ENCODE measurements at places on chromosomes 13 and 19.

DNA sequence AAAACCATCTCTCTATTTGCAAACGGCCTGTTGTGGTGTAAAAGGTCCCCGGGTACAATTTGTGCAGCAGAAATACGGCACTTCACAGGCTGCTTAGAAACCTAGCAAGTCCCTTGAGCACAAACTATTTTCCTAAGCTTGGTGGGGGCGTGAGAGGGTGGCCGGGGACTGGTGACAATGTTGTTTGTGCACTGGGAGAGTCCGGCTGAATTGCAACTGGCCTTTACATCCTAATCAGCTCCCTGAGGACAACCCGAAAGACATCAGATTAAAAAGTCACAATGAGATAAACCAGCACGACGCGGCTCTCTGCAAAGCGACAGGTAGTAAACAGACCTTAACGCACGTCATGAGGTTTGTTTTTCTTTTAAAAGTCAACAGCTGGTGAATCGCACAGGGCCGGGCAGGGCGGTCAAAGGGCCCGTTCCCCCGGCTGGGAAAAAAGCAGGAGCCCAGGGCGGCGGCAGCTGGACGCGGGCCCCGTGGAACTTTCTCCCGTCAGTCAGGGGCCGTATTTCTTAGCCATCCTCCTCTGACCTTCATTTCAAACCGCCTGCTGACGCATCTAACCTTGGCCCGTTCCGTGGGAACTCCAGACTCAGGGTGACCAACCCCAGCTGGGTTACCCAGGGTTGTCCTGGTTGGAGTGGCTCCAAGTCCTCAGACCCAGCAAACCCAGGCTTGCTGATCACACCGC is 112.3 kb downstream of the GADD45B start:
- H3K27ac ChIP-seq: peak overlapping the region; percentile 86
- H3K27me3 ChIP-seq: no peaks in the 10 kb centered on the region
- peak; percentile 90 for DNase-seq
- H3K4me1 ChIP-seq: no peaks in the 10 kb centered on the region
- no peaks in the 10 kb centered on the region for H3K36me3 ChIP-seq
- H3K4me3 ChIP-seq: no peak overlapping the region

- no peak overlapping the region for H3K4me3 ChIP-seq
- peaks cover 40% of the 10 kb centered on the region for H3K4me1 ChIP-seq
- H3K36me3 ChIP-seq: peaks cover 9% of the 10 kb centered on the region
- H3K27me3 ChIP-seq: no peaks in the 10 kb centered on the region
Measured at GRCh38 chr19:13976446-13976845, 24.1 kb downstream of the DCAF15 start.

DNA sequence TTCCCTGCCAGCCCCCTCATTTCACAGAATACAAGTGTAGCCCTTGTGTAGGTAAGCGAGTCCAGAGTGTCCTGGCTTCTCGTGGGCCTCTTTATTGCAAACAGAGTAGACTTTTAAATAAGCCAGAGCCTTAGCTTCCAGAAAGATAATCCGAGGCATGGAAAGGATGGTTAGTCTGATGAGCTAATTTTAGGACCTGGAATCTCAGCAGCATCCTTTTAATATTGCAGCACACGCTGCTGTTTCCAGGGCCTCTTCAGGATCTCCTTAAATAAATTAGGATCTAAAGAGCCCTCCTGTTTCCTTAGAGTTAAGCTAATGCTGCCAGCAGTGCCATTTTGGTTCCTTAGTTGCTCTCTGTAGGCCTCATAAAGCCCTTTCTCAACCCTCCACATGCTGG is 99.2 kb downstream of the RFC3 start:
- H3K36me3 ChIP-seq: no peaks in the 10 kb centered on the region
- H3K4me1 ChIP-seq: no peaks in the 10 kb centered on the region
- no peak overlapping the region for H3K27ac ChIP-seq
- H3K27me3 ChIP-seq: no peaks in the 10 kb centered on the region

DNA sequence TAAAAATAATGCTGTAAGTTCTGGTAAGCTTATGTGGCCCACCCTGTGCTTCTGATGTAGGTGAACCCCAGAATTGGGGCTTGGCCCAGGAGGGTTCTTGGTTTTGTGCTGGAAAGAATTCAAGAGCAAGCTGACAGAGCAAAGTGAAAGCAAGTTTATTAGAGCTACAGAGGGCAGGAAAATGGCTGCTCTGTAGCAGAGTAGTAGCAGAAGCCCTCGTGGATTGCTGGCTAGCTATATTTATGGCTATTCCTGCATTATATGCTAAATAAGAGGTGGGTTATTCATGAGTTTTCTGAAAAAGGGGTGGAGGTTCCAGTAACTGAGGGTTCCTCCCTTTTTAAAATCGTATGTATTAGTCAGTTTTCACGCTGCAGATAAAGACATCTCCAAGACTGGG is 20.6 kb upstream of the ZNF599 start:
- no peak overlapping the region for H3K4me3 ChIP-seq
- no peak for DNase-seq
- H3K36me3 ChIP-seq: no peaks in the 10 kb centered on the region

GRCh38 chr19:44356383-44357111 is at the start of gene ZNF112:
TSS of gene ZNF112 (minus strand) at chr19:44356680. CDS start at chr19:44340539, 16,141 bp downstream.
- peak; percentile 82 for DNase-seq
- no peaks in the 10 kb centered on the region for H3K27me3 ChIP-seq
- H3K36me3 ChIP-seq: peaks cover 6% of the 10 kb centered on the region
- peak within 1 kb of the TSS; percentile 61 for H3K27ac ChIP-seq
